ENCODE measurements at places on chromosomes 4 and X. TPM values are rescaled to one million over a fixed set of nuclear protein-coding genes. Genes with fewer than 3 reads are reported as not detected.

The RRH gene
- total RNA-seq = 0.14 TPM

The MTNR1A gene
- 0.50 TPM for total RNA-seq

The CT45A5 gene
- 0.08 TPM for total RNA-seq

The OTC gene
- total RNA-seq = not detected

The UGT2B10 gene
- not detected for total RNA-seq

The AKAP4 gene
- total RNA-seq = 0.14 TPM

The L1CAM gene
- total RNA-seq = 20.2 TPM

The ODAPH gene
- not detected for total RNA-seq

The GPC4 gene
- 0.05 TPM for total RNA-seq

The MAGEE2 gene
- not detected for total RNA-seq

The IL2 gene
- not detected for total RNA-seq

The CXCL11 gene
- 0.20 TPM for total RNA-seq

The SPANXB1 gene
- total RNA-seq = 2.2 TPM

The MAGEB1 gene
- not detected for total RNA-seq

The DGKK gene
- total RNA-seq = not detected

The HELQ gene
- total RNA-seq = 5.3 TPM
